ENCODE measurements at places on chromosomes 4 and X. TPM values are rescaled to one million over a fixed set of nuclear protein-coding genes. Genes with fewer than 3 reads are reported as not detected.

SPANXD gene
- polyA plus RNA-seq, result not detected

GAGE1 gene
- polyA plus RNA-seq, result not detected

TRPC5OS gene
- not detected for polyA plus RNA-seq

FAM184B gene
- not detected for polyA plus RNA-seq

NAP1L3 gene
- polyA plus RNA-seq, result 2.3 TPM

NDNF gene
- polyA plus RNA-seq, result 34.3 TPM

MAGEA8 gene
- polyA plus RNA-seq, result not detected

GAB3 gene
- 2.1 TPM for polyA plus RNA-seq

PCDH11X gene
- polyA plus RNA-seq, result not detected

NPY1R gene
- 3.5 TPM for polyA plus RNA-seq

USP17L25 gene
- polyA plus RNA-seq, result not detected
